ENCODE measurements at places on chromosomes 5 and 9. TPM values are rescaled to one million over a fixed set of nuclear protein-coding genes. Genes with fewer than 3 reads are reported as not detected.

- peak; percentile 55 for DNase-seq
These were observed 2.0 kb downstream of the GADD45G start for GRCh38 chr9:89606624-89607311.

- DNase-seq, result no peak
These were observed 46.8 kb downstream of the FREM1 start for GRCh38 chr9:14863402-14863801.

DNA sequence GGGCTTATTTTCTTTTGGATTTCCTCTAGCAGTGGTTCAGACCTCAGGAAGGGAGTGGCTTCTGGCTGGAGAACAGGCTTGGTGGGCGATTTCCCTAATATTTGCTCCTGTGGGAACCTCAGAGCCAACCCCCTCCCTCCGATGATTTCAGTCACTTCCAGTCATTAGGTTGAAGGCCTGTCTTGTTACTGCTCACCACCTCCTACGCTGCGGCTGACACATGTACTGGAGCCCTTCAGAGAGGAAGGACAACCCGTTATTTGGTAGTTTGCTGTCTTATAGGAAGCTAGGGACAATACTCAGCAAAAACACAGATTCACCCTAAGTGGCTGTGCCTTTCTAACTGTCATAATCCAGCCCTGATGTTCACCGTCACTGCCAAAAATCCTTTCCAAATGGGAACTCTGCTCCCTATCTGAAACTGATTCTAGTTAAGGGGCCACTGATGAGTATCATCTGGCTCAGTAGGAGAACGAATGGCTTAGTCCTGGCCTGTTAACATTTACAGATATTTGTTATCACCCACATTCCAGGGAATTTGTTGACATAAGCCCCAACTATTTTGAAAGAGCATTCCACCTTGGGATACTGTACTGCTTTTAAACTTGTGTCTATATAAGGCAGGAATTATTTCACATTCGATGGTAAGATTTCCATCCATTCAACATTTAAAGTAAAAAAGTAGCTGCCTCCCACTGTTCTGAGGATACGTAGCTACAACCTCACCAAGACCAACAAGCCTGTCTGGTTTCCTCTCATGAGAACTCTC is 29.3 kb upstream of the ANKH start:
- DNase-seq, result no peak

DNA sequence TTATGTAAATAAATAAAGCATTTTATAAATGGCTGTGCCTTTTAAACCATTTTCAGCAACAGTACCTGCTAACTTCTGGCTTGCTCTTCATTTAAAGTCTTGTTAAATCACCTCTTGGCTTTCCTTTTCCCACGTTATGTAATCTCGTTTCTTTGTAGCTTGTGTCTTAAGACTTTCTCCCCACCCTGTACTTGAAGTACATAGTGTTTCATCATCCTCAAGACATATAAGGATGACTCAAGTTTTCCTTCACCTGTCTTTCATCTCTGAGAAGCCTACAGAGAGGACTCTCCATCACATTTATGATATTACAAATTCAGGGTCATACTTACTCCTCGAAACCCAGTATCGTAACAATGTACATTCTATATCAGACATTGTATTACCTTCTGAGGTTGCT is 33.9 kb downstream of the PRELID2 start:
- no peak for DNase-seq

DNA sequence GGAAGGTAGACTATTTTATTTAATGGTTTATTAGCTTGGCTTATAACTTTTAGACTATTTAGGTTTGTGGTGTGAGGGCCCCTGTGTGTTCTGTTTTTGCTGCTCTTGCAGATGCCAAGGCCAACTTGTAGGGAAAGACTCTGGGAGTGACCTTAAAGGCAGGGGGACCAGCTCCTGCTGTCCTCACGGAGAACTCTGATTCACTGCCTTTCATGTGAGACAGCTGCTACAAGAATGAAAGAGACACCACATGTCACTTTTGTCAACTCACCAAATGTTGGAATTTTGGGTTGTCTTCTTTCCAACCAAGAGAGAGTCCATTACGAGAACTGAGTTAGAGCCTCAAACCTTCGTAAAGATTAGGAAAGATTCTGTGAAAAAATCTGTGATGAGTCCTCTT is 258.3 kb upstream of the ADAMTSL1 start:
- DNase-seq, result no peak

- DNase-seq, result no peak
These were observed 343.1 kb downstream of the CTNND2 start for GRCh38 chr5:11560915-11561697.

- peak; percentile 59 for DNase-seq
These were observed 40.0 kb upstream of the IPPK start for GRCh38 chr9:92709954-92710353.

- no peak for DNase-seq
These were observed 21.0 kb upstream of the ERAP2 start for GRCh38 chr5:96855031-96855872.

GRCh38 chr5:150397146-150397781 is 15.4 kb downstream of the CD74 start:
- DNase-seq, result no peak

GRCh38 chr5:11619339-11620024 is 284.8 kb downstream of the CTNND2 start:
- no peak for DNase-seq

GRCh38 chr9:129704807-129705206 is 39.4 kb downstream of the PRRX2 start:
- no peak for DNase-seq

GRCh38 chr9:129176701-129177442 is 1.2 kb downstream of the IER5L start:
- no peak for DNase-seq

DNA sequence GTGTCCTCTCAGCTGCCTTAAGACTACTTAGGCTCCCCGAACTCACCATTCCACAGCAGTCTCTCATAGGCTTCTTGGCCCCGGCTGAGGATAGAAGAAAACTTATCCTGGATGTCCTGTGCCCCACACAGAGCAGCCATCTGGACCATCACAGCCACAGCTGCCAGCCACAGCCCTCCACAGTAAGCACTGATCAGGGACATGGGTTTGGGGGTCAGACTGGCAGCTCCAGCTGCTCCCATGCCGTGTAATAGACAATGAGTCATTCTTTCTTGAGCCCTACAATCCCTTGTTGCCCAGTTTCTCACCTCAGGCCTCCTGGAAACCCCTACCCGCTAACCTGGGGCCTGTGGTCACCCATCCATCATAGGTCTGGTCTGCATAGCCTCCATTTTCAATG is 5.7 kb downstream of the CREB3 start:
- DNase-seq, result no peak

DNA sequence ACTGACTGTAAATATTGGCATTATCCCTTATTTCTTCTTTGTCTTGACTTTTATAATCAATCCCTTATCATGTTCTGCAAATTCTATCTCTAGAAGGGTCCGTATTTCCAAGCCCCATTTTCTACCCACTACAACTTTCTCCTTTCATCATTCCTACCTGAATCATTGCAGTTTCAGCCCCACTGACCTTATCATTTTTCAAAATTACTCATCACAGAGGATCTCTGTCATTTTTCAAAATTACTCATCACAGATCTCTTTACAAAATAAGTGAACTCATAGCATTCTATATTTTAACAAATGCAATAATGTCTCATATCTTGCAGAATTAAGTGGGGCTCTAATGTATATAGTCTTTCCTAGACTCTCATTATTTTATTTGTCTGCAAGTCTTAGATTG is 256.9 kb upstream of the COX7C start:
- no peak for DNase-seq

- DNase-seq, result no peak
These were observed 16.3 kb upstream of the PPP2CA start for GRCh38 chr5:134242146-134242545.

DNA sequence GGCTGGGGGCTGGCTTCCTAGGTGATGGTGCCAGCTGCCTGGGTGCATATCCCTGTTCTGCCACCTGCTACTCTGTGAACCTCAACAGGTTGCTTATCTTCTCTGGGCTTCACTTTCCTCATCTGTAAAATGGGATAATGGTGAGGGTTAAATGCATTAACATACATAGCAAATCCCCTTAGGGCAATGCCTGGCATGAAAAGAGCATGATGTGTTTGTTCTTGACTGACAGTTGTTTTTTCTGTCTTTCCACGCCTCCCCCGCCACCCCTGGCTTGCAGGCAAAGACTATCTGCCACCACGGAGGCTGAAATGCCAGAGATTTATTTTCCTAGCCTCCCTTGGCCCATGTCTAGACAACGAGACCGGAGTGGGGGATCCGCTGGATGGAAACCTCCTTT is 280.5 kb downstream of the NSG2 start:
- DNase-seq, result no peak

DNA sequence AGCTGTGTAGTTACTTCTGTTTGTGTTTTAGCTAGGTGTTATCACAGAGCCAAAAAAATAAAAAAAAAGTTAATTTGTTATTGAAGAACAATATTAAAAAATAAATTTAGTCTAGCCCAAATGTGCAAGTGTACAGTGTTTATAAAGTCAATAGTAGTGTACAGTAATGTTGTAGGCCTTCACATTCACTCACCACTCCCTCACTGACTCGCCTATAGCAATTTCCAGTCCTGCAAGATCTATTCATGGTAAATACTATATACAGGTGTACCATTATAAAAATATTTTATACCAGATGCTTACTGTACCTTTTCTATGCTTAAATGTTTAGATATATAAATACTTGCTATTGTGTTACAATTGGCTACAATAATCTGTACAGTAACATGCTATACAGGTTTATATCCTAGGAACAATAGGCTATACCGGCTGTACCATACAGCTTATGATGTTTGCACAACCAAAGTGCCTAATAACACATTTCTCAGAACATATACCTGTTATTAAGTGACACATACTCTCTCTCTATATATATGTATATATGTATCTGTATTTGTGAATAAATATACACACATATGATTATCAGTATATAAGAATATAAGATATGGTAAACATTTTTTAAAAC is 341.4 kb upstream of the EDIL3 start:
- no peak for DNase-seq

- no peak for DNase-seq
These were observed 205.6 kb upstream of the DMRTA1 start for GRCh38 chr9:22241024-22241423.

GRCh38 chr5:21807953-21808352 is 1045.2 kb downstream of the CDH12 start:
- no peak for DNase-seq

DNA sequence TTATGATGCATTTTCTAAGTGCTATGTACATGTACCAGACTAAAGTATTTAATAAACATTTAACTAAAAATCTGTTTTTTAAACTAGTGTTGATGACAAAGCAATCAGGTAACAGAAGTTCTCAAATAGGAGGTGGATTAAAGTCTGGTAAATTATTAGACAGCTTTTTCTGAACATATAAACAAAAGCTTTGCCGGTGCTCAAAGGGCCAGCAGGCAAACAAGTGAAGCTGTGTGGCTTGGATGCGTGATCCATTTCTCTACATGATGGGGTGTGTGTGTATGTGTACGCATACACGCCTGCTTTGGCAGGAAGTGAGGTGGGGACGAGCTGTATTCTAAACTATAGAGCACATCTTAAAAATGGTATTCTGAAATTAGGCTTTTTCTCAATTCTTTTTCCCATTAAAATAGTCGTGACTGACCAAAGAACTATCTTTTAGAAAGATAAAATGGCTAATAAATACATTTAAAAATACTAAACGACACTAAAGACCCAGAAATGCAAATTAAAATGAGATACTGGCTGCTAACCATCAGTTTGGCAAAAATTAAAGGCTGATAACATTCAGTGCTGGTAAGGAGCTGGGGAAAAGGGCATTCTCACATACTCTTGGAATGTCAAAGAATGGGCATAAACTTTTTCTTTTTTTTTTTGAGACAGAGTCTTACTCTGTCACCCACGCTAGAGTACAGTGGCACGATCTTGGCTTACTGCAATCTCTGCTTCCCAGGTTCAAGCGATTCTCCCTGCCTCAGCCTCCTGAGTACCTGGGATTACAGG is 174.0 kb downstream of the MAPKAP1 start:
- no peak for DNase-seq

DNA sequence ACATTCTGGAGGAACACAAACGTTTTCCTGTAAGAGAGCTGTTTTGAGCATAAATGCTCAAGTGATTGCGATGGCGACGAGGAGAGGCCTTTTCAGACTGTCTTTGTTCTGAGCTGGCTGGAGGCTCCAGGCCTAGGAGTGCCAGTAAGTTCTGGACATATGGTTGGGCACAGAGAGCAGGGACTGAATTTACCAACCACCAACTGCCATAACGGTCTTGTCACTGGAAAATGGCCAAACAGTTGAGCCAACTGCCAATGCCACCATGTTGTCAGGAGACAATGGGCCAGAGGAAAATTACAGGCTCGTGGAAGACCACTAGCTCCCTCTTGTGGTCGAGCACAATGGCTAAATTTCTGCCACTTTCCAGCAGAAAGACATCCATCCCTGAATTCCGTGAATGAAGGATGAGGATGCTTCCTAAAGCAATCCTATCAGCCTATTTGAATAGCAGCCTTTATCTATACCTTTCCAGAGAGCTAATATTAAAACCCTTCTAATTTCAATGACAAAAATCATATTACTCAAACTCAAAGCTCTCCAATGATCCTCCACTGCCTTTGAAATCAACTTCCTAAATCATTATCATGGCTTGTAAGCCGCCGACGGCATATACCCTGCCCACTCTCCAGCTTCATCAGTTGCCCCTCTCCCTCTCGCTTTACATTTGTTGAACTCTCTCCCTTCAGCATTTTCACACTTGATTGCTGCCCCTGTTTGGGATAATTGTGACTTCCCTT is 66.9 kb upstream of the GLIS3 start:
- DNase-seq, result no peak

DNA sequence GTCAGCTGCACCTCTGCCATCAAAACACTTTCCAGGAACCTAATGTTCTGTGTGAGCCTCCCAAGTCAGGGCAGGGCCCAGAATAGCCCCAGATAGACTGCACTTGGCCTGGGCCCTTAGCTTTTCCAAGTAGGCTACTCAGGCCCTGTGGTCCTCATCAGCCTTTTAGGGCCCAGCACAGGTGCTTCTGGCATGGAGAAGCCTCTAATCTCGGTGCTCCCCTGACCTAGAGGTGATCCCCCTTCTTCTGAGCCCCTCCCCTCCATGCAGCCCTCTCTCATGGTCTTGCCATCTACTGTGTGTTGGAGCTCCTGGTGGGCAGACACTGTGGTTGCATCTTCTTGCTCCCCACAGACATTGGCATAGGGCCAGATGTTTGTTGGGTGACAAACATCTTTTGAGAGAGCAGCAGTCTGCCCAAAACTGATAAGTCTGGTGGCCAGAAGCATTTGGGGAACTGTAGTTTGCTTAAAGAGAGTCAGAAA is 28.1 kb downstream of the FRMPD1 start:
- no peak for DNase-seq

- DNase-seq, result no peak
These were observed 11.3 kb downstream of the SIL1 start for GRCh38 chr5:139186752-139187326.

Gene RNF183
- not detected for total RNA-seq

Gene RASEF
- total RNA-seq, result 0.06 TPM

Gene IRX1
- total RNA-seq, result not detected

Gene PRDM9
- not detected for total RNA-seq

Gene MAN1B1
- 33.0 TPM for total RNA-seq

Gene IL9
- not detected for total RNA-seq

Gene CDX1
- total RNA-seq, result 0.35 TPM

Gene PCDHGA1
- 0.48 TPM for total RNA-seq

Gene GLRA1
- not detected for total RNA-seq

Gene ANKRD18B
- total RNA-seq, result not detected

Gene PCDHB7
- total RNA-seq, result 1.6 TPM

Gene TNIP1
- 285 TPM for total RNA-seq

Data from mesenteric fat pad (tissue), 1 donor.